ENCODE measurements at places on chromosomes 11 and 22.
A peak's percentile ranks its signal among the peaks of the same experiment; 100 is the strongest.

- no peak for DNase-seq
These were observed 2.6 kb upstream of the P2RY2 start for GRCh38 chr11:73215191-73216134.

GRCh38 chr11:62435846-62436660 is 17.2 kb downstream of the SCGB1A1 start:
- DNase-seq: no peak

- DNase-seq: no peak
These were observed 562.1 kb downstream of the BUD13 start for GRCh38 chr11:116210663-116211062.

DNA sequence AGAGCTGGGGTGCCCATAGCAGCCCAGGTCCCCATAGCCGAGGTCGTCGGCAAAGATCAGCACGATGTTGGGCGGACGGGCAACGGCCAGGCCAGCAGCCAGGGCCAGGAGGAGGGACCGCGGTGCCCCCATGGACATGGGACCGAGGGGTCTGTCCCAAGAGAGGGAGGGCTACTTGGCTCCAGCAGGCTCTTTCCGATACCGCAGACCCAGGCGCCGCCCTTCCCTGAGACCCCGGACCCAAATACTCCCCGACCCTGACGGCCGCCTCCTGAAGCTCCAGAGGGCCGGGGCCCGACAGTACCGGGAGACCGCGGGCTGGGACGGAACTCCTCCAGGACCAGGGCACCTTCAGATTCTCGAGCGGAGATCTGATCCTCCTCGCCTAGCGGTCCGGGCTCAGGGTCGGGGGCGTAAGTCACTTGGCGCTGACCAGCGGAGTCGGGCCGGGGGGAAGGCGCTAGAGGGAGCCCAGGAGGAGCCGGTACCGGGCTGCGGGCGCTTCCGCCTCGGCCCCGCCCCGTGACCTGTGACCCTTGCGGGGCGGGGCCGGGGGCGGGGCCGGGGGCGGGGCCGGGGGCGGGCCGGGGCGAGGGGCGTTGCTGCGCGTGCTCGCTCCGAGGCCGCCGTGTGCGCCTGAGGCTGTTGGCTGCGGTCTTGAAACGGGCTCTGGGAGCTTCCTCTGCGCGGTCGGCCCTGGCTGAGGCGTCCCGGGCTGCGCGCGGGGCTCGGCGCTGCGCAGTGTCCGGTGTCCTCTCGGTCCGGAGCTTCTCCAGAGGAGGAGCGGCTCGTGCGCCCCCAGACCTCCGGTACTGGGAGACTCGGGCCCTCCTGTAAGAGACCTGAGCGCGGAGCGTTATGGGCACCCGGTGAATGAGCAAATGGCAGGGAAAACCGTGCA is at the start of gene ARSA:
Gene ARSA, minus strand, starts transcription at position 511 of the 901 bp plus-strand sequence. Its CDS starts 373 bp downstream, at position 138.
- peak; percentile 59 for DNase-seq

DNA sequence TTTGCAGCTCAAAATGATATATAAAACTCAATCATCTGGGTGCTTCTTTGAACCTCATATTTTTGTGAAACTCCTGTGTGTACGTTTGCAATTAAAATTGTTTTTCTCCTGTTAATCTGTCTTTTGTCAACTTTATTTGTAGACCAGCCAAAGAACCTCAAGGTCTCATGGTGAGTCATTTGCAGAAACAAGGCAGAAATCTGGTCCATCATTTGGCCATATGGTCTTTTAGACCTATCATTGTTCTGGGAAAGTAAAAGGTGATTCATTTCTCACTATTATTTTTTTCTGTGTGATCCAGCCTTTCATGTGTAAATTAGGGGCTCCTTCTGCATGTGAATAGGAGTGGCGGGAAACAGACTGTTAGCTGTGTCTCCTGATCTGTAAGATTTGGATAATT is 399.1 kb upstream of the DDI1 start:
- DNase-seq: no peak

DNA sequence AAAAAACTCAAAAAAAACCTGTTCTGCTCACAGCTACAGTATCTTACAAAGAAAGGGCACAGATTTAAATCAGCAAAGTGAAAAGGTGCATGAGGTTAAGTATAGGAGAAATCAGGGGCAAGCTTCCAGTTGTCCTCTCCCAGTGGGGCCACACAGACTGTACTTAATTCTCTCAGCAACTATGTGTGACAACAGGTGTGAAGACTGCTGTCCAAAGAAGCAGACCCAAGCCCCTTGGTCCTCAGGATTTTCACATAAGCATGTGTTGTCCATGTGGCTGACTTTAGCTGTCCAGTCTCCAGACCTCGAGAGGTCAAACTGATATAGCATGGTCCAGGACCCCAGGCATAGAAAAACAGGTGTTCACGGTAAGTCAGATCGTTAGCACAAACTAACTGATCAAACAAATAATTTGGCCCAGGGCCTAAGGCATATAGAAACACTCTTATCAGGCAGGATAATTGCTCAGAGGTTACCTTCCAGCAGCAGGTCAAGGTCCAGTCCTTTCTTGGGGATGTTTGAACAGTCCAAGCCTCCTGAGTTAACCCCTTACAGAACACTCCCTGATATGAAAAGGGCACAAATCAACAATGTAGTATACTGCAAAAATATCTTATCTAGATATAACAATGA is 21.1 kb upstream of the CSTF3 start:
- no peak for DNase-seq

DNA sequence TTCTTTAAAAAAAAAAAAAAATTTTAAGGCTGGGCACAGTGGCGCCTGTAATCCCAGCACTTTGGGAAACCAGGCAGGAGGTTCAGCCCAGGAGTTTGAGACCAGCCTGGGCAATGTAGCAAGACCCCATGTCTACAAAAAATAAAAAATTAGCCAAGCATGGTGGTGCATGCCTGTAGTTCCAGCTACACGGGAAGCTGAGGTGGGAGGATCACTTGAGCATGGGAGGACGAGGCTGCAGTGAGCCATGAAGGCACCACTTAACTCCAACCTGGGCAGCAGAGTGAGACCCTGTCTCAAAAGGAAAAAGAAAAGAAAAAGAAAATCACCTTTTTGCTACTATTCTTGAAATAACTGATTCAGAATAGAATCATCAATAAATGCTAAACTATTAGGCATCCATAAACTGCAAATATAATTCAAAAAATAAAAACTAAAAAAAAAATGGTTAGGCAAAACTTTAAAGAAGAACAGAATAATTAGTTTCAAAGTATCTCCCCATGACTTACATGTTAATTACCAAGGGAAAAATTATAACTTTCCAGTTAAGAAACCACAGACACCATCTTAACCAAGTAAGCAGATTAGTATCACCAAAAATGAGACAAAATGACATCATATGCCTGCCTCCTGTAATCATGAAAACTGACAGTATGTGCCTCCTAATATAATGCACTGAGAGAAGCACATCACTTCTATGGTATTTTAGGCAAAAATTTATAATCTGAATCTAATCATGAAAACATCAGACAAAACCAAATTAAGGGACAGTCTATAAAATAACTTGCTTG is 63.6 kb downstream of the DENND5A start:
- no peak for DNase-seq

DNA sequence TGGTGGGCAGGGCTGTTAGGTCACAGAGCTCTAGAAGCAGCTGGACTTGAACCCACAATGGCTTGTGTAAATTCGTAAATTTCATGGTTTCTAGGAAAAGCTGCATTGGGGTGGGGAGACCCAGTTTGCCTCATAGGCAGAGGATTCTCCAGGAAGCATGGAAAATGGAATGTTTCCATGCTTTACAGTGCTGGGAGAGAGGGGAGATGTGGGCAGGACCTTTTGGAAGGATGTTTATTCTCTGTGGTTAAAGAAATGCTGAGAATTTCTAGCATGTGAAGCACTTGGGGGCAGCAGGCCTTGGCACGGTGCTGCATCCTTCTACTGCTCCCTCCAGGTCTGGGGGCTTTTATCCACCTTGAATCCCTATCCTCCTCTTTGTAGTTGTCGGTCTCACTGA is 46.3 kb downstream of the TRAF6 start:
- no peak for DNase-seq

GRCh38 chr22:41976961-41977566 is 7.8 kb downstream of the SEPTIN3 start:
- no peak for DNase-seq

DNA sequence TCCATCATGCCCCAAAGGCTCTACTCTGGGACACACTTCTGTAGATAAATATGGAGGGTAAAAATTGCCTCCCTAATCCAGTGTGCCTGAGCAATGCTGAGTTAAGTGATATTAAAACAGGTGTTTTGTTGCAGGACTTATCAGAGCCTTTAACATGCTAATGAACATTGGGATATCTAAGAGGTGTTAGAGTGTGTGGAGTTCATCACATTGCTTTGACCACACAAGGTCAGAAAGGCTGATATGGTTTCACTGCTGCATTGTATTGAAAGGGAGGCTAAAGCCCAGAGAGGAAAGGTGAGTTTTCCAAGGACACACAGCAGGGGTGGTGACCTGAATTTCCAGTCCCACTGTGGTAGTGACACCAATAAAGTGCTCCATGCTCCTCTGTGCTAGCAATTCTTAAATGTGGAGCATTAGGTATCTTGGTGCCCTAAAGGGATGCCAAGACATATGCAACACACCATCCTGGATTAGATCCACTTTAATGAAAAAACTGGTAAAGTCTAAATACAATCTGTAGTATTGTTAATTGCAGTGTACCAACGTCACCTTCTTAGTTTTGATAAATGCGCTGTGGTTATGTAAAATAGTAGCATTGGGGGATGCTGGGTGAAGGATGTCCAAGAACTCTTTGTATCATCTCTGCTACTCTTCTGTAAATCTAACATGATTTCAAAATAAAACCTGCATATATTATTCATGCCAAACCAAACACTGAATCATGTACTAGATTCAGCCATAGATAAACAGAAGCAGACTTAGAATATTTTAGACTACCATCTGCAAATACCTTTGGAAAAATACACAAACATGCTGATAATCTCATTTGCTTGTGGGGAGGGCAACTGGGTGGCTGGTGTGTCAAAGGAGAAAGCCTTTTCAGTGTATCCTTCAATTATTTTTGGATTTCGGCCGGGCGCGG is 45.8 kb downstream of the MIAT start:
- no peak for DNase-seq

GRCh38 chr22:48955351-48956311 is 872.0 kb downstream of the BRD1 start:
- DNase-seq: no peak

DNA sequence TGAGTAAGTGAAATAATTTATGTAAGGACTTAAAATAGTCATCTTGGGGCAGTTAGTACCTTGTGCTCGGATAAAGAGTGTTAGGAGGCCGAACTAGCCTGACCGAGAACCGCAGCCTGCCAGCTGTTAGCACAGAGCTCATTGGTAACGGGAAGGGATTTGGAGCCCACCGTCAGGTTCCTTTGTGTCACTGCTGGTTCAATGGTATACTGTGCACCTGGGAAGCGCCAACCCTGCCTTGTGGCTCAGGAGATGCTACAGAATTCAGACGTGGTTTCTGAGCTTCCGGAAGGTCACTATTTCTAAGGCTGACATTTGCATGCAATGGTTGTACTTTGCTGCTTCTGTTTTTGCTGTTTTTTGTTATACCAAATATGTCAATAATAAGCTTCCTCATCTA is 403.5 kb downstream of the CADM1 start:
- no peak for DNase-seq

DNA sequence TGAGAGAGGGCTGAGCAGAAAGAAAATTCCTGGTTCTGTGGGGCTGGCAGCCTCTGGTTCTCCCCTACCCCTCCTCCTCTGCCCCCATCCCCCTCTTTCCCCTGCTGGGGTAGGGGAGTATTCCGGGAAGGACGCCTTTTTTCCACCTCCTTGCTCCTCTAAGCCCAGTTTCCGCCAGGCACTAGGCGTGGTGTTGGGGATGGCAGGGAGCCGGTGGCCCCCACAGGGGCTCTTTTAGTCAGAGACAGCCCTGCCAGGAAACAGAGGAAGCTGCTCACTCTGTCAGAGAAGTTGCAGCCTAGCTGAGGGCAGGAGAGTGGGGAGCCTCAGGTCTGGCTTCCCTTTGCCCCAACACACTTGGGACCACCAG is 15.6 kb upstream of the ARHGEF17 start:
- no peak for DNase-seq

- DNase-seq: no peak
These were observed 394.2 kb upstream of the CCDC90B start for GRCh38 chr11:83680321-83680720.

GRCh38 chr11:109704432-109704831 is 282.4 kb downstream of the C11orf87 start:
- DNase-seq: no peak

- DNase-seq: no peak
These were observed 19.8 kb downstream of the TTC12 start for GRCh38 chr11:113334183-113334582.

- DNase-seq: no peak
These were observed 22.9 kb upstream of the APOA1 start for GRCh38 chr11:116860303-116860702.

DNA sequence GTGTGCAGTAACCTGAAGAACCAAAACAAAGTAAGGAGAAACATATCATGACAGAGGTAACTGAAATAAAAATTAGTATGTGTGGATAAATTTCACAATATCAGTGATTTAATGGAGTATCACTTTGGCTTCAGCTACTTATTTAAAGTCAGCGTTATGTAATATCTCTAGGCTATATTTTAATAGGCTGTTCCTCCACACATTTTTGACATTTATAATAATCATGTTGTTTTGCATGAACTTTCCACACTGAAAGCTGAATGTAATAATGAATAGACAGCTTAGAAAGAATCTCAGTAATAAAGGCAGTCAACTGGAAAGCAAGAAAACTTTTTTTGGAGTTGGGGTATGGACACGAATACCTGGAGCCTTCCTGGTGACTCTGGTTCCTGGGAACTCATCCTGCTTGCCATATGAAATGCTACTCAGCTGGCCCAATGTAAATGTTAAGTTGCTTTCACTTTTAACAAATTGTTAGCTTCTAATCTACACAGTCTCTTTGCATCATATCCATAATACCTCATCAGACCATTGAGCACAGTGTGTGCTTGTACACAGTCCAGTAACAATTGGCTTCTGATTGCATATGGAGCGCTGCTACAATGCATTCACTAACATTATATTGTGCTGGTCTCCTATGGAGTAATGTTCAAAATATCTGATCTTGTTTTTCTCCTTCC is 257.7 kb downstream of the SOX6 start:
- DNase-seq: no peak

GRCh38 chr11:112049777-112050176 is 24.0 kb downstream of the PIH1D2 start:
- DNase-seq: no peak

DNA sequence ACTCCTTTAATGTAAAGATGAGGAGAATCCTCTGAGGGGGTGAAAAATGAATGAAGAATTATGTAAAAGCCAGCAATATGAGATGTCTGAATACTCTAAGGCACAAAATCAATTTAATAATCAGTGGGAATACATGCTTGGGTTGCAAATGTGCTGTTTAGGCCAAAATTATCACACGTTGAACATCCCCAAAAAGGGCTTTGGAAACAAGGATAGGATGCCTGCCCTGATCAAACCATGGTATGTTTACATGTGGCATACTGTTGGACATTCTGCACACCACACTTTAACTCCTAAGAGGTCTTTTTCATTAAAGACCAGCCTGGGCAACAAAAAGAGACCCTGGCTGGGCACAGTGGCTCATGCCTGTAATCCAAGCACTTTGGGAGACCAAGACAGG is 26.3 kb downstream of the F2 start:
- no peak for DNase-seq

All from stimulated activated CD8-positive, alpha-beta memory T cell treated with anti-CD3 and anti-CD28 coated beads, Interleukin-4, amount 100 ng/mL, for 1 hour (primary cell).